MM.1S (cell line): ENCODE measurements at places on chromosomes 16 and 17.

DNA sequence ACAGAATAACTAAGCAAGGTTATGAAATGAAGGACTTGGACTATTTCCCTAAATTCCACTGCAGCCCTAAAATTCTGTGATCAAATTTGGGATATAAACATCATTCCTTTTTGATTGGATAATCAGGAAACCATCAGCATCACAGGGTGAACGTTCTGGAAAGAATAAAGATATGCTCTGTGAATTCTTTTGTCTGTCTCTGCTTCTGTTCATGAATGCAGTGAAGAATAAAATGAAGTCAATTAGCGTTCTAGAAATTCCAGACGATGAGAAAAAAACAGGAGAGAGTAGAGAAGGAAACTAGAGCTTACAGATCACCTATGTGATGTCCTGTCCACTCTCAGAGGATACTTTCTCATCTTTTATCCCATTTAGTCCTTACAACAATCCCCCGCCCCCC, 295.1 kb upstream of the SOX9 start:
- H3K27ac ChIP-seq: no peak overlapping the region
- H3K27me3 ChIP-seq: no peaks in the 10 kb centered on the region
- DNase-seq: no peak
- H3K4me1 ChIP-seq: no peaks in the 10 kb centered on the region
- H3K36me3 ChIP-seq: no peaks in the 10 kb centered on the region

GRCh38 chr17:15263680-15264079, 1.4 kb downstream of the PMP22 start:
- no peak overlapping the region for H3K27ac ChIP-seq
- no peaks in the 10 kb centered on the region for H3K36me3 ChIP-seq

GRCh38 chr17:68387435-68388218, 69.7 kb downstream of the WIPI1 start:
- no peak for DNase-seq
- H3K36me3 ChIP-seq: no peaks in the 10 kb centered on the region
- no peaks in the 10 kb centered on the region for H3K4me1 ChIP-seq

GRCh38 chr16:16817196-16817595, 438.3 kb downstream of the NPIPA7 start:
- no peaks in the 10 kb centered on the region for H3K36me3 ChIP-seq
- no peak overlapping the region for H3K27ac ChIP-seq
- DNase-seq: no peak
- no peak overlapping the region for H3K4me3 ChIP-seq
- no peaks in the 10 kb centered on the region for H3K27me3 ChIP-seq

- H3K36me3 ChIP-seq: no peaks in the 10 kb centered on the region
- H3K4me1 ChIP-seq: peaks cover 8% of the 10 kb centered on the region
- H3K27ac ChIP-seq: no peak overlapping the region
- peaks cover 15% of the 10 kb centered on the region for H3K27me3 ChIP-seq
- peak overlapping the region; percentile 78 for H3K4me3 ChIP-seq
- peak; percentile 12 for DNase-seq
Observed at GRCh38 chr16:3023415-3023668, 400 bp downstream of the HCFC1R1 start.

- H3K36me3 ChIP-seq: no peaks in the 10 kb centered on the region
- no peaks in the 10 kb centered on the region for H3K27me3 ChIP-seq
- DNase-seq: no peak
- no peak overlapping the region for H3K27ac ChIP-seq
Observed at GRCh38 chr16:66079671-66080334, 286.7 kb upstream of the CDH5 start.

DNA sequence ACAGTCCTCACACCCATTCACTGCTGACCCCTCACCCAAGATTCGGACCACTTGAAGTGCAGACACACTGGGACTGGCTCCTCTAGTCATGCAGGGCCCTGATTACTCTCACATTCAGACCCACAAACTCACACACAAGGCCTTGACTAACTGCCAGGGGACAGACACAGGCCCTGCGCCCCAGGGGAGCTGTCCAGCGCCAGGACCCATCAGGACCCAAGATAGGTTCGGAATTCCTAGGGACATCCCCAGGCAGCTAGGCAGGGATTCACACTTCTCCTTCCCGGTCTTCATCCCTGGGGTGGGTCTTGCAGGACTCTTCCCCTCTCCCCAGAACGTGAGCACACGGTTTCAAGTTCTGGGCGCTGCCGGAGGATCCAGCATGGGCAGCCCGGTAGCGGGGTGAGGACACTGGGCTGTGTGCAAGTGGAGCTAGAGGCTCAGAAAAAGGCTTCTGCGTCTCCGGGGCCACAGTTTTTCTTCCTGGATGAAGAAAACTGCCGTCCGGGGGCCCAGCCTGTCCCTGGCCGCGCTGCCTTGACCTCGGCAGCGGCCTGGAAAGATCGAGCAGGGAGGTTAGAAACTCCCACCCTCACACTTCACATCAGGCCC, 1.6 kb downstream of the SEZ6 start:
- H3K27me3 ChIP-seq: peaks cover 50% of the 10 kb centered on the region
- H3K27ac ChIP-seq: no peak overlapping the region

- H3K27me3 ChIP-seq: peaks cover 93% of the 10 kb centered on the region
- no peak overlapping the region for H3K27ac ChIP-seq
- no peak for DNase-seq
- H3K36me3 ChIP-seq: no peaks in the 10 kb centered on the region
Observed at GRCh38 chr17:74603746-74604145, 11.7 kb upstream of the CD300LD start.

DNA sequence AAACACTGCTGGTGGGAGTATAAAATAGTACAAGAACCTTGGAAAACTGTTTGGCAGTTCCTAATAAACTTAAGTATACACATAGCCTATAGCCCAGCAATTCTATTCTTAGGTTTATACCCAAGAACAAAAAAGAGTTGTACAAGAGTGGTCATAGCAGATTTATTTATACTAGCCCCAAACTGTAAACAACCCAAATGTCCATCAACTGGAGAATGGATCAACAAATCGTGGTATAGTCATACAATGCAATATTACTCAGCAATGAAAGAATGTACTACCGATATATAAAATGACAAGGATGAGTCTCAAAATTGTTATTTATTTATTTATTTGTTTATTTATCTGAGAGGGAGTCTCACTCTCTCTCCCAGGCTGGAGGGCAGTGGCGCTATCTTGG, 23.1 kb downstream of the GNGT2 start:
- H3K36me3 ChIP-seq: no peaks in the 10 kb centered on the region
- no peak overlapping the region for H3K27ac ChIP-seq
- no peaks in the 10 kb centered on the region for H3K4me1 ChIP-seq
- H3K4me3 ChIP-seq: no peak overlapping the region
- DNase-seq: no peak

GRCh38 chr17:50584749-50585148, 24.2 kb downstream of the CACNA1G start:
- no peak for DNase-seq
- no peaks in the 10 kb centered on the region for H3K36me3 ChIP-seq
- H3K27ac ChIP-seq: no peak overlapping the region
- H3K4me3 ChIP-seq: no peak overlapping the region

DNA sequence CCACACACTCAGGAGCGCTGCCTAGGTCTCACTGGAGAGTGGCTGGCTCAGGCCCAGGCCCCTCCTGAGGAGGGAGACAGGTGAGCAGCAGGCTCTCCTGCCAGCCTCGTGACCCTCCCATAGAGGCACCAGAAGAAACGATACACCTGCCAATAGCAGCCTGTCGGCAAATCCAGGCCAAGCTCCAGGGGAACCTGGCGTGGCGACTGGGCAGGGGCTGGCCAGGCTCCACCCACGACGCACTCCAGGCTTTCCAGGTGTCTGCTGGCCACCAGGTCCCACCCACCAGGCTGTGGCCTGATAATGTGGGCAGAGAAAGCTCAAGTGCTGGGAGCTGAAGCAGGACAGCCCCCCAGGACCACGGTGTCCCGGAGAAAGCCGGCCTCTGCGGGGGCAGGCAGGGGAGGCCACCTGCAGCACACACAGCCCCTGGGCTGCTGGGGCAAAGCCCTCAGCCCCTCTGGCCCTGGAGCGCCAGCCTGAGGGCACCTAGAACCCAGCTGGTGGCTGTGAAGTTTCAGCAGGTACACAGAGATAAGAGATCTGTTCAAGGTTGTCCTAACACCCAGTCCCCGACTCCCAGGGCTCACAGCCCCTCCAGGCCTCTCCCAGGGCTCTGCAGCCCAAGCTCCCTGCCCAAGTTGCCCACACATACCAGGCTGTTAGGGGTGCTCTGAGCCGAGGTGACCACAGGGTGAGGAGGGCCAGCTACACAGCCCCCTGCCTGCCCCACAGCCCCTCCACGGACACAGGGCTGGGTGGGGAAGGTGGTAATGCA, 2.4 kb downstream of the PGAP6 start:
- no peak overlapping the region for H3K4me3 ChIP-seq
- 0 out of 2 replicates have a peak, but pooled peaks cover 3% of the 10 kb centered on the region for H3K4me1 ChIP-seq
- no peaks in the 10 kb centered on the region for H3K27me3 ChIP-seq
- H3K36me3 ChIP-seq: no peaks in the 10 kb centered on the region
- no peak for DNase-seq

- peaks cover 4% of the 10 kb centered on the region; the same call in 1 of the 2 replicates for H3K4me1 ChIP-seq
- no peaks in the 10 kb centered on the region for H3K27me3 ChIP-seq
- no peak overlapping the region for H3K4me3 ChIP-seq
- H3K27ac ChIP-seq: no peak overlapping the region
- DNase-seq: no peak
- 0 out of 2 replicates have a peak, but pooled peaks cover under 1% of the 10 kb centered on the region for H3K36me3 ChIP-seq
Observed at GRCh38 chr17:44176671-44177501, 6.4 kb downstream of the ASB16 start.

DNA sequence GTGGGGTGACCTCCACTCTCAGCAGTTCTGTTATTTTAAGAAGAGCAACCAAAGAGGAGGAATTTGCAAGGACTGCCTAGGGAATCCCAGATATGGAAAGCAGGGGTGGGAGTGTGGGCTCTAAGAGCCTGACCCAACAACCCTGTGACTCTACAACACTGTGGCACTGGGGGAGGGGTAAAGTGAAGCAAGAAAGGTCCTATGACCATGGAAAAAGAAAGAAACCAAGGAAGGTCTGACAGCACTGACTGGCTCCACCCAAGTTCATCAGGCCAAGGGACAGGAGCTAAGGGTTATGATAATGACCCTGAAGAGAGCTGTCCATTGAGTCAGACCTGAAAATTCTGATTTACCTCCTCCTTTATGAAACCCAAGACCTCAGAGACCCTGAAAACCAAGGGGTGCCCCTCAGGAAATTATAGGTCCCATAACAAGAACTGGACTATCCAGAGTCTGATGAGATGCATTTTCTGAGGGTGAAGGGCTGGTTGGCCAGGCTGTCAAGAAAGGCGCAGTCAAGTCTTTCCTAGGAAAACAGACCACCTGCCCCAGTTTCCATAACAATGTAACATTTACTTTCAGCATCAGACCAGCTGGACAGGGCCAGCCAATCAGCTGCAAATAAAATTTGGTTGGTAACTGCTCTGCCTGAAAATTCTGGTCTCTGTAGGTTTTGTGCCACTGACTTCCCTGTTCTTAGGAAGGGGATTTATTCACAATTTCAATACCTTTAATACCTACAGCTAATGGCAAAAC, 53.8 kb upstream of the MTMR4 start:
- no peaks in the 10 kb centered on the region for H3K36me3 ChIP-seq
- no peak overlapping the region for H3K4me3 ChIP-seq
- DNase-seq: no peak
- no peak overlapping the region for H3K27ac ChIP-seq

DNA sequence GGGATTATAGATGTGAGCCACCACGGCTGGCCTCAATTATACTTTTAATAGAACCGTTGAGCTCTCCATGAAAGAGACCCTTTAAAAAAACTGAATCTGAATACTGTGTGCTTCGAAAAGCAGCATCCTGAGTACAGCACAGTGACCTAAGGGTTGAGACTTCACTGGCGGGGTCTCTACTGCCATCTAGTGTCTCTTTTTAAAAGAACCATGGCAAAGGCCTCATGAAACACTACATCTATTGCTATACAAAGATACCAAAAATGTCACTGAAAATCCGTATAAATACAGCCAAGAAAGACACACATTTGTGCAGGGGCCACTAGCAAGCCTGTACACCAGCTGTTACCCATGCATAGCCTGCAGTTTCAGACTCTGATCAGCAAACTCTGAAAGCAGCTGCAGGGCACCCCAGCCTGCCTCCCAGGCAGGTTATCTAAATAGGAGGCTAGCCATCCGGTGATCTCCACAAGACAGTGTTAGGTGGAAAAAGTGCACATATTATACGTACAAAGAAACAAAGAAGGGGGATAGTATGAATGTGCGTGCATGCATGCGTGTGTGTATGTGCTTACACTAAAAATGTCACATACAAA, 35.3 kb downstream of the NPLOC4 start:
- peak; percentile 64 for DNase-seq
- no peaks in the 10 kb centered on the region for H3K27me3 ChIP-seq
- H3K27ac ChIP-seq: no peak overlapping the region

DNA sequence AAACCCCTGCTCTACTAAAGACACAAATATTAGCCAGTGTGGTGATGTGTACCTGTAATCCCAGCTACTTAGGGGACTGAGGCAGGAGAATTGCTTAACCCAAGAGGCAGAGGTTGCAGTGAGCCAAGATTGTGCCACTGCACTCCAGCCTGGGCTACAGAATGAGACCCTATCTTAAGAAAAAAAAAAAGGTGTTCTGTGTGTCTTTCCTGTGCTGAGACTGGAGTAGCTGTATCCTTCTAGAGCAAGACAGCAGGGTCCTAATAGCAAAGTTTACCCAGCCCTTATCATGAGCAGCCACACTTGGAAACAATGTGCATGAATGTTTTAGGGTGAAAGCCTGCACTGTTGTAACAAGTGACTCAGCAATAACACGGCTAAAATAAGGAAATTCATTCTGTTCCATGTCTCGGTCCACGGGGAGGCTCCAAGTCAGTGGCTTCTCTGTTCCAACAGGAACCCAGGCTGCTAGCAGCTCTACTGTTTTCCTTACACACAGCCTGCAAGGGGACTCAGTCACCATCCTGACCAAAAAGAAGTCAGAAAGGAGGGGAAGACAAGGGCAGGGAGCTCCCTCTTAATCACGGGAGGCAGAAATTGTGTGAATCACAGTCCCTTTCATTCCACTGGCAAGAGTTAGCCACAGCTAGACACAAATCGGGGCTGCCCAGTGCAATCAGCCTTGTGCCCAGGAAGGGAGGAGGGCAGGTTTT, 7.1 kb upstream of the SLC5A11 start:
- H3K36me3 ChIP-seq: no peaks in the 10 kb centered on the region
- no peak overlapping the region for H3K27ac ChIP-seq
- no peak overlapping the region for H3K4me3 ChIP-seq
- H3K4me1 ChIP-seq: no peaks in the 10 kb centered on the region
